ENCODE measurements at places on chromosomes 12 and 14. TPM values are rescaled to one million over a fixed set of nuclear protein-coding genes. Genes with fewer than 3 reads are reported as not detected.

DNA sequence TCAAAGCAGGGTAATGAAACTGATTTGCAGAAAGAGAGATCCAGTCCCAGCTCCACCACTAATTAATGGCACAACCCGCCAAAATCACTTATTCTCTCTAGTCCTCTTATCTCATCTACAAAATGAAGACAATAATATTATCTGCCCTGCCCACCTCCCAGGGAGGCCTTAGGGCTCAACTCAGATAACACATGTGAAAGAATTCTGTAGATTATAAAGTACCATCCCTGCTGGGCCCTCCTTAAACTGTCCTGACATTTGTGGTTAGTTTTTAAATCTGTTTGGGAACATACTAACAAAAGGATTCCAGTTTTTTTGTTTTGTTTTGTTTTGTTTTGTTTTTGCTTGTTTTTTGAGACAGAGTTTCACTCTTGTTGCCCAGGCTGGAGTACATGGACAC, 7.3 kb downstream of the POMT2 start:
- DNase-seq = no peak

GRCh38 chr12:58712976-58713375, 207.3 kb downstream of the LRIG3 start:
- no peak for DNase-seq

DNA sequence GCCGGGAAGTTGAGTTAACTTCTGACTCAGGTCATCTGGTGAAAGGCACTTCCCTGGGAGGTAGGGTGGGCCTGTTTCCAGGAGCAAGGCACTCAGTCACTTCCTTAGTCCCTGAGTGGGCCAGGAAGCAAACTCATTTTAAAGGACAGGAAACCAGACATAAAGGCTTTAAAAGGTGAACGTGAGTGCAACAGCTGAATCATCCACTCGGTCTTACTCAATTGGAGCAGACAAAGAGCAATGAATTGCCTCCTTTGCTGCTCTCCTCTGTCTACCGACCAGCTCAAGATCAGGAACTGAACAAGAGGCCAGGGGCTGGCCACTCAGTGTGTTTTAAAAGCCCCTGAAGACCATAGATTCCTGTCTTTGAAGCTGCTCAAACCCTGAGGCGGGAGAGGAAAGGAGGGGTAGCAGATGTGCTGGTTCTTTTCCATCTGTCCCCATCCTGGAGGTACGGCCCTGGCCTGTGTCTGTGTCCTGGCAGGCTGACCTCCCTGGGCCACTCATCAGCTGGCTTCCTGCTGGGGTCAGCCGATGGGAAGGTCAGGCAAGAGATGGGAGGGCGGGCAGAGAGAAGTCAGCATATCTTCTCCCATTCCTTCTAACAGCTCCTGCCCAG, 148.9 kb downstream of the PPM1H start:
- DNase-seq = peak; percentile 27

The PRICKLE1 gene
- 36.9 TPM for total RNA-seq

DNA sequence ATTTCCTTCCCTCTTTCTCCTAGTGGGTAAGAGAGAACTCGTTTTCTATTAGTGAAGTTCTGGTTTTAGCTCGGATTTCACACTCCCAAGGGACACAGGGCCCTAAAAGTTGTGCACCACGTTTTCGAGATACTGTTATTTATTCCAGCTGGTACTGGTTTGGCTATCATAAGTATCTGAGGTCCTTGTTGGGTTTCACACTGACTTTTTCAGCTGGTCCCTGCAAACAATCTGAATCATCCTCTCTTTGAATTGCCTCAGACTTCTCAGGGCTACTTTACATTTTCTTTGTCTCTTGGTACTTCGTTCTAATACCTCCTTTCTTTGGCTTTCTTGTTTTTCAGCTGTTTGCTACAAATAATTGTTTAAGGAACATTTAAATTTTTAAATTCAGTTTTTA, 75.7 kb downstream of the SCN8A start:
- no peak for DNase-seq

DNA sequence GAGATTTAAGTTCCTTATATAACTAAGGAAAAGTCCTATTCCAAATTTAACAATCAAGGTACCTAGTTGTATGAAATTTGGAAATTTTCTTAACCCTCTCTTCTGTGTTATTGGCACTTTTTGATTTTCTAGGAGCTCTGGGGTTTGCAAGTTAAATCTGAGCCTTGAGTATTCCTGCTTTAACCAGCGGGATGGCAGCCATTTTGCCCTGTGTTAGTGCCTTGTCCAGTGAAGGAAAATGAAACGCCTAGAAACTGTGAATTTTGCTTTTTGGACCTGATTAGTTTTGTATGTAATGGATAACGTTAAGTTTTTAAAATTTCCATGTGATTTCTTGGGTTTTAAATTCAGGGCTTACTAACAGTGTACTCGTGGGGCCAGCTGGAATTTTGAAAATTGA, 45.1 kb downstream of the DIP2B start:
- DNase-seq = no peak

DNA sequence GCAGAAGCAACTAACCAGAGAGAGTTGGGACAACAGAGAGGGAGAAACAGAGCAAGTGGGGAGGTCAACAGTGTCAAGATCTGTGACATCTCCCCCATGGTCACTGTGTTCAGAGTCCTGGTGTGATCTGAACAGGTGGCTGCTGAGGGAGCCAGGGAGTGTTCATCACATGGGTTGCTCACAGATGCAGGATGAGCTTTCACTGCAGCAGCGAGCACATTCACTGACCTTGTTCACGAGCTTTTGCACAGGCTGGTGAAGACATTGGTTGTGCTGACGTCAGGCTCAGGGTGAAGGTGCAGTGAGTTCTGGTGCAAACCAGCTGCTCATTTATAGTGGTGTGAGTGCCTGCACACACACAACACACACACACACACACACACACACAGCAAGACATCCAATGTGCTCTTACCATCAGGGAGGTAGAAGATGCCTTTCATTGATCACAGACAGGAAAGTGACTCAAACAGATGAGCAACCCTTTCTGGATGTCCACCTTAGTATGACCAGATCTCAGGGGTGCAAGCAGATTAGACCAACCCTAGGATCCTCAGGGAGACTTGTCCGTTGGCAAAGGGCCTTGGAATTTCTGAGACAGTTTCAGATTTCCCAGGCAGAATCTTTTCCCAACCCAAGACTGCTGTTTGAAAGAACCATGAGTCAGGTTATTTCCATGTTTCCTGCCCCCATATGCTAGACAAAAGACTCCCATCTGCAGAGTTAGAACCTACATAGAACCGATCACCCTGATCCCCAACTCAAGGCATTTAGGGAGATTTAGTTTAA, 44.3 kb upstream of the OR10AD1 start:
- no peak for DNase-seq

The TAS2R9 gene
- not detected for total RNA-seq

GRCh38 chr14:103998027-103998426, 55.7 kb upstream of the RD3L start:
- DNase-seq = no peak

GRCh38 chr12:112116232-112117060, 7.9 kb upstream of the NAA25 start:
- DNase-seq = peak; percentile 73

The HOXC12 gene
- not detected for total RNA-seq

- DNase-seq = no peak
These were observed 94.9 kb downstream of the ETV6 start for GRCh38 chr12:11744410-11744801.

The POU6F1 gene
- 7.9 TPM for total RNA-seq

- no peak for DNase-seq
These were observed 153.3 kb downstream of the NTF3 start for GRCh38 chr12:5585178-5585577.

- no peak for DNase-seq
These were observed 11.4 kb upstream of the SPSB2 start for GRCh38 chr12:6884539-6884938.

DNA sequence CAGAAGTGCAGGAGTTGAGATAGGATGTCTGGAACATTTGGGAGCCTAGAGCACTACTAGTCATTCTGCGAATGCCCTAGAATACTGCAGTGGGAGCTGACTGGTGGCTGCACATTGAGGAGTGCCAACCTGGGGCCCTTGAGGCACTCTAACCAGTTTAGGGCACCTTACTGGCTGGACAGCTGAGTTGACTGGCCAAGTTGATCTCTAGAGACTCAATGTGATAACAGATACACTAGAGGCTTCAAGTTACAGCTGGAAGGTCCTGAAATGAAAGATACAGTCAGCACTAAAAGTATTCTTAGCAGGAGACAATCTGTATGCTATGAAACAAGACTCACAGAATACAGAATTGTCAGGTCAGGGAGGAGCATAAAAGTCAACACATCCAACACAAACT, 8.0 kb downstream of the SLC8A3 start:
- DNase-seq = no peak

DNA sequence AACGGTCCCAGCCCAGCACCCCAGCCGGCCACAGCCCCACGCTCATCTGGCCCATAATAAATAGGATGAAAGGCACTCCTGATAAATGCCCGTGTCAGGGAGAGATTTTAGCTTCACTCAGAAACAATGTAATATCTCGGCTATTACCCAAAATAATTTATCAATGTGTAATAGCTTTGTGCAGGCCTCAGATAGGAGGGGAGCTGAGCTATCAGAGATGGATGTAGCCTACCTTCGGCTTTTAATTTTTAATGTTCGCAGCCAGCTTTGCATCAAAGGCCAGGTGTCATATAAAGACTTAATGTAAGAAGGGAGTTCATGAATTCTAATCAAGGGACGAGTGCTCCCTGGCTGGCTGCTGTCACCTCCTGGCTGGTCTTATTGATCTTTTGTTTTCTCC, 171.9 kb downstream of the ESRRB start:
- DNase-seq = no peak

GRCh38 chr14:22508150-22508457, 80.9 kb downstream of the DAD1 start:
- DNase-seq = no peak

- DNase-seq = no peak
These were observed 32.7 kb downstream of the RAD9B start for GRCh38 chr12:110534811-110535210.

DNA sequence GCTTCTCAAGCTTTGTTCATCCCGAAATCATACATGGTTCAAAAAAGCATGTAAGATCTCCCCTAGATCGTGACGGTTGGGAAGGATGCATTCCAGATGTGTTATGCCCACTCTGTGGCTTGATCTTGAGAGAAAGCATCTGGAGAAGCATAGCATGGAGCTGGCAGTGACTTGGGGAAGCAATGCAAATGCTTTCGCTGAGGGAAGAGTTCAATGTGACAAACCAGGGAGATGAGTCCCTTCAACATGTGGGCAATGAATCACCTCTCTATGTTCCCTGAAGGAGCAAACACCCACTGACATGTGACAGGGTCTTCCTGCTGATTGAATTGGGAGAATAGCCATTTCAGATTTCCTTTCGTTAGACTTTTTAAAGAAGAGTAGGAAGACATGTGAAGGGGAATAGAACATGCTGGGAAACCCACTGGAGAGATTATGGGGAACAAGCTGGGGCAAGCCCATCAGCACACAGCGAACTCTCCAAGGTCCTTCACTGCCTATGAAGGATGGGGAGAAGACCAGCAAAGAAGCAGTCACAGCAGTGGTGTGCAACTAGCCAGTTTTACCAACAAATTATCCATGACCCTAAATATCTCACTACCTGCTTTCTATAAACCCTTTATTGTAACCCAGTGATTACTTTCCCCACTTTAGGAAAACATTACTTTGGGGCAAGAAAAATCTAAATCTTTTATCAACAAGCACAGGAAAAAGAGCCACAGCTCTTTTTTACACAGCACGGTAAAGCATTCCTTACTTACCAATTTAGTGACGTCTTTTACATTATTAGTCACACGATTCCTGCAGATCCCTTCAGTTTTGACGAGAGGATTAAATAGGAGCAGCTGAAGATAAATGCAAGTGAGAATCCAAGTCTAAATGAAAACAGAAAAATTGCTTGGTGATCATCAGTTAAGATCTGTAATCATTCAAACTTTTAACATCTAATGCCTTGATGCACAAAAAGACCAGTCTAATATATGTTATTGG, 35.0 kb downstream of the KITLG start:
- no peak for DNase-seq

- peak; percentile 25 for DNase-seq
These were observed at the start of gene KCNH5 for GRCh38 chr14:63045234-63045611. KCNH5 (minus strand) TSS chr14:63045458; CDS start chr14:63045186, 272 bp downstream.

GRCh38 chr14:30299915-30300314, 259.0 kb upstream of the G2E3 start:
- DNase-seq = no peak

The TUBA1A gene
- 258 TPM for total RNA-seq

- no peak for DNase-seq
These were observed 3.0 kb downstream of the ZFYVE21 start for GRCh38 chr14:103718572-103718971.

GRCh38 chr12:130965668-130966067, 12.0 kb downstream of the ADGRD1 start:
- no peak for DNase-seq

DNA sequence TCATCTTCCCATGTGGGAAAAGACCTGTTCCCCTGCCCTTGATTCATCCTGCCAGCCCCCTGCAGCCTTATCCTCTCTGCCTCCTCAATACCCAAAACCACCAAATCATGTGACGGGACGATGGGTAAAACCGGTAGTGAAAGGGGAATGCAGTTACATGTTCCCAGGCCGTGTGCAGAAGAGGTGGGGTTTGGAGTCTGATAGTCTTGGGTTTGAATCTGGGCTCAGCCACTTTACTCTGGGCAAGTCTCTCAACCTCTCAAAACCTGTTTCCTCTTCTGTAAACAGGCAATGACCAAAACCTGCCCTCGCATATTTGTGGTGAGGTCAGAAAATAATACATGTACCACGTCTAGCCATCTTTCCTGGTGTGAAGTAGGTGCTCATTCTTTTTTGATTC, 123.0 kb downstream of the PLXNC1 start:
- DNase-seq = no peak
